ENCODE measurements at places on chromosomes 13 and 19. TPM values are rescaled to one million over a fixed set of nuclear protein-coding genes. Genes with fewer than 3 reads are reported as not detected.

NCR1 gene
- polyA plus RNA-seq: 146 TPM

CDC42EP5 gene
- polyA plus RNA-seq: not detected

GRCh38 chr13:110553417-110553816 is 8.1 kb downstream of the RAB20 start:
- DNase-seq: no peak

SEMA6B gene
- not detected for polyA plus RNA-seq

- DNase-seq: no peak
These were observed 23.6 kb downstream of the CAPN12 start for GRCh38 chr19:38720559-38721236.

ZNF497 gene
- polyA plus RNA-seq: 0.40 TPM

- no peak for DNase-seq
These were observed 1876.1 kb upstream of the PCDH20 start for GRCh38 chr13:63291701-63292100.

- DNase-seq: no peak
These were observed 5.6 kb downstream of the PCID2 start for GRCh38 chr13:113202912-113203311.

DNA sequence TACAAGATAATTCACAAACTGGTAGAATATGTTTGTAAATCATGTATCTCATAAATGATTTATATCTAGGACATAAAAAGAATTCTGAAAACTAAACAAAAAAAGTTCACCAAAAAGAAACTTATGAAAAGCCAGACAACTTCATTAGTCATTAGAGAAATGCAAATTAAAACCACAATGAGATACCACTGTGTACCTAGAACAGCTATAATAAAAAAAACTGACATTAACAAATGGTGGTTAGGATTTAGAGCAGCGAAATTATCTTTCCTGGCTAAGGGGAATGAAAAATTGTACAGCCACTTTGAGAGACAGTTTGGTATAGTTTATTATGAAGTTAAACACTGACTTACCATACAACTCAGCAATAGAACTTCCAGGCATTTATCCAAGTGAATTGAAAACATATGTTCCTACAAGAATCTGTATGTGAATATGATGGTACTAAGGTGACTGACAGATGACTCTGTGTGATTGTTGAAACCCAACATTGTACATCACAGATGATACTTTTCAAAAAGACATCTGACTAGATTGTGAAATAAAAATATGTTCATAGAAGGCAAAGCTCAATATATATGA is 41.8 kb downstream of the UGGT2 start:
- DNase-seq: no peak

- DNase-seq: no peak
These were observed 418.2 kb downstream of the DCT start for GRCh38 chr13:94061301-94061700.

KCTD12 gene
- polyA plus RNA-seq: 0.31 TPM

All from immature natural killer cell (primary cell).